Activated naive CD8-positive, alpha-beta T cell treated with anti-CD3 and anti-CD28 coated beads, Interleukin-2, amount 50 U/mL, for 24 hours (primary cell): ENCODE measurements at places on chromosomes 12 and 14.

- DNase-seq: no peak
Observed at GRCh38 chr12:93667672-93668071, 9.5 kb upstream of the CRADD start.

- no peak for DNase-seq
Observed at GRCh38 chr12:7695566-7696197, at the start of gene GDF3. Gene GDF3 (minus strand): TSS chr12:7695775. CDS start chr12:7695728, 47 bp downstream.

DNA sequence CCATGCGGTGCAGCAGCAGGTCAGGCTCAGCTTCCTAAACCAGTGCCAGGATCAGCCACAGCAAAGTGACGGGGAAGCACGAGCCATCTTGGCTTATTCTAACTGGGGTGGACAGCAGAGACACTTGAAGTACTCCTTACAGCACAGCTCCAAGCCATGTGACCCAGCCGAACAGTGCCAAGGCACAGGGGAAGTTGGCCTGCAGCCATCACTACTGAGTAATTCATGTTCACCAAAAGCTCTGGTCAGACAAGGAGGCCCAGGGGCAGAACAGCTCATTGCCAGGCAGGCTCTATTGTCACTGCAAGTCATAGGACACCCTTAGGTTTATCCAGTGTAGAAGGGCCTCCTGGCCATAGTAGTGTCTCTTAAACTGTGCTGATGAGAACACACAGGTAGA is 23.4 kb upstream of the SLC35F4 start:
- DNase-seq: no peak

GRCh38 chr14:95233702-95234241 is 76.4 kb upstream of the DICER1 start:
- DNase-seq: no peak

DNA sequence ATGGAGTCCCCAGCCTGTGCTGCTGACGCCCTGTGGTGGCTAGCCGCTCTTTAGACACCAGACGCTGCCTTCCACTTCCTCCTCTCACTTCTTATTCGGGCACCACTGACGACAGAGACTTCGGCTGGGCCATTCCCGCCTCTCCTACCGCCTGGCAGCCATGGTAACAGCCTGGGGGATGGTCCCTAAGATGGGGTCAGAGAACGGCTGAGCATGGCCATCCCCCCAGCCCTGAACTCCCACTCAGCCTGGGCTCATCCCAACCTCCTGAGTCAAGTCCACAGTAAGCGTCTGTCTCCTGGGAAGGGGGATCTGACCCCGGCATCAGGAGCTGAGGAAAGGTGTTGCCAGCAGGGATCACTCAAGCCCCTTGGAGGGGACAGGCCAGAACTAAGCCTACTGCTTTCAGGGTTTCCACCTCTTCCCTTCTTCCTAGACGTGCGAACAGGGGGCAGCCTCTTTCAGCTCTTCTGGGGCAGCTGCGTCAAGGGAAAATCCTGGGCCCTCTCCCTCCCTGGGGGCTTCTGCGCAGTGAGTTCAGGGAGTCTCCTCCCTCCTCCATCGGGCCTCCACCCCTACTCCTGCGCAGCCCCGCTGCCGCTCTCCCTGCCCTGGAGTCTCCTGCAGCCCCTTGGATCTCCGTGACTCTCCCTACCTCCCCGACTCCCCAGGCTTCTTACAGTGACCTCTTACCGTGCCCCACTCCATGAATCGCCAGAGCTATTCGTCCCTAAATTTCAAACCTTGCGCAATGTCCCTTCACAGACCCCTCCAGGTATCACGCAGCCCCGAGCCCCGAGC is 643 bp upstream of the TAMALIN start:
- DNase-seq: peak; percentile 33

- no peak for DNase-seq
Observed at GRCh38 chr14:101351769-101352168, 209.5 kb upstream of the DIO3 start.

- no peak for DNase-seq
Observed at GRCh38 chr14:96987086-96987474, 189.9 kb downstream of the VRK1 start.

- no peak for DNase-seq
Observed at GRCh38 chr14:81519200-81520011, 14.2 kb downstream of the SEL1L start.

DNA sequence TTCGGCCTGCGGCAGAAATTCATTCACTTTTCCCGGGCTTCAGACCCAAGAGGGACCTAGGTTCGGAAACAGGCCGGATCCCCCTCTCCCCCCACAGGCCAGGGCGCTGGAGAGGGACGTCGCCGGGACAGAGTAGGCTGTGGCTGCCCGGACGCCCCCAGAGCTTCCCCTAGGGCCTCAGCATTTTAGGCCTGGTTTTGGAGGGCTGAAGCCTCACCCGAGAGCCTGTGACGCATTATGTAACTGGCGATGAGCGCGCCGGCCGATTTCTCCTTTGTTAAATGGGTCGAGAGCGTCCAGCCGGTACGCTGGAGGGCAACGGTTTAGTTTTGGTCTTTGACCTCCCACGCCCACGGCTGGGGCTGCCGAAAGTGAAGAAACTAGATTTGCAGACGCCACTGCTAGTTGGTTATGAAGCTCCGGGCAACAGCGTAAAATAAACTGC is 657 bp downstream of the PEBP1 start:
- peak; percentile 50 for DNase-seq

GRCh38 chr14:55332654-55333570 is 61.7 kb downstream of the FBXO34 start:
- no peak for DNase-seq

- no peak for DNase-seq
Observed at GRCh38 chr14:95829321-95829720, 47.3 kb upstream of the TUNAR start.

DNA sequence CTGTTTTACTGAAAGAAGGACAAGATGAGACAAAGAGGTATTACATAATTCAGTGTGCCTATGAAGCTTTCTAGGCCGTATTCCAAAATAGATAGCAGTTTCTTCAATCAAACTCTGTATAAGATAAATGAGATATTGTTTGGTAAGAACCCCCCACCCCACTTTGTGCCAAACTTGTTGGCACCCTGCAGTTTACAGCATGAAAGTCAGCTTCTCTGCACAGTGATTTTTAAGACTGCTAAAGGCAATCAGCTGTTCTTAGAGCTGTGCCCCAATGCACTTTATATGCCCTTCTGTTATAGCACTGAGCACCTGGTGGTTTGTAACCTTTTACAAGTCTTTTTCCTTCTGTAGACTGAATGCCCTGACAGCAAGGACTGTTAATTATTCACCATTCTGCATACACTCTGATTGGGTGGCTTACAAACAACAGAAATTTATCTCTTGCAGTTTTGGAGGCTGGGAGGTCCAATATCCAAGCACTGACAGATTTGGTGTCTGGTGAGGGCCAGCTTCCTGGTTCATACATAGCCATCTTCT is 76.7 kb downstream of the ANO4 start:
- no peak for DNase-seq

GRCh38 chr14:78152201-78153063 is 17.7 kb upstream of the NRXN3 start:
- no peak for DNase-seq

DNA sequence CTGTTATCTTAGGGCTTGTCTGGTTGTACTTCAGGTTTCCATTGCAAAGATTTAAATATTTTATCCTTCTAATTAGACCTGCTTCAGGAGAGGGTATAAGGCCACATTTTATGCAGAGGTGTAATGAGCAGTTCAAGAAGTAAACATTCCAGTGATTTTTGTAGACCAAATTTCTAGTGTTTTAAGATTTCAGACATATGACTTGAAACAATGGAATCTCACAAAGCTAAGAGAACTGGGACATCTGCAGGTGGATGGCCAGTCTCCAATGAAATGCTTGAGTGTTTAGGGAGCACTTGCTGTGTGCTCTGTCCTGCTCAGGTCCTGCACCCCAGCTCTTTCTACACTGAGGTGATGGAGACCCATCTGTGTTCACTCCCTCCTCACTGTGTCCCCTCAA is 7.9 kb downstream of the C14orf132 start:
- no peak for DNase-seq

DNA sequence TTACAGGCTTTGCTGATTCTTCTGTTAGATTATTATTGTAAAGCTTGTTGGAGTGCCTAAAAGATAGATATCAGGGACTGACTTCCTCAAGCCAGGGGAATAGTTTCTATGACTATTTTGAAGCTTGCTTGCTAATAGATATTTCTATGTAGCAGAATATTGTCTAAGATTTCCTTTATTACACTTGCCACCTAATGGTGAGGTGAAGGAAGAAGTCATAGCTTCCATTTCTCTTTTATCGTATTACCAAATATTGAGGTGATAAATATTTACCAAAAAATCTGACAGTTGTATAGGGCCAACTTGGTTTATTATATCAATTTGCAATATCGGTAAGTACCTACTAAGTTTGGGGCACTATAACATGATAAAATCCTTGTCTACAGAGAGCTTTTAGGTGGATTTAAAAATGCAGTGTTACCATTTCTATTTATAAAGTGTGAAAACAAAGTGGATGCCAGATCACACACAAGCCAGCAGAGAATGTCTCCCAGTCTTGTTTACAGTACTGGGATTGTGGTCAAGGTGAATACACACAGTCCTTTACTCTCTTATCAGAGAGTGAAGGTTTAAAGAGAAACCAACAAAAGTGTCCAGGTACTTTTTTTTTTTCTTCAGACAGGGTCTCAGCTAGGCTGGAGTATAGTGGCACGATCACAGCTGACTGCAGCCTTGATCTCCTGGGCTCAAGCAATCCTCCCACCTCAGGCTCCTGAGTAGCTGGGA is 137.9 kb downstream of the IGF1 start:
- DNase-seq: no peak

GRCh38 chr14:99921425-99921824 is 128.2 kb downstream of the EML1 start:
- DNase-seq: no peak

DNA sequence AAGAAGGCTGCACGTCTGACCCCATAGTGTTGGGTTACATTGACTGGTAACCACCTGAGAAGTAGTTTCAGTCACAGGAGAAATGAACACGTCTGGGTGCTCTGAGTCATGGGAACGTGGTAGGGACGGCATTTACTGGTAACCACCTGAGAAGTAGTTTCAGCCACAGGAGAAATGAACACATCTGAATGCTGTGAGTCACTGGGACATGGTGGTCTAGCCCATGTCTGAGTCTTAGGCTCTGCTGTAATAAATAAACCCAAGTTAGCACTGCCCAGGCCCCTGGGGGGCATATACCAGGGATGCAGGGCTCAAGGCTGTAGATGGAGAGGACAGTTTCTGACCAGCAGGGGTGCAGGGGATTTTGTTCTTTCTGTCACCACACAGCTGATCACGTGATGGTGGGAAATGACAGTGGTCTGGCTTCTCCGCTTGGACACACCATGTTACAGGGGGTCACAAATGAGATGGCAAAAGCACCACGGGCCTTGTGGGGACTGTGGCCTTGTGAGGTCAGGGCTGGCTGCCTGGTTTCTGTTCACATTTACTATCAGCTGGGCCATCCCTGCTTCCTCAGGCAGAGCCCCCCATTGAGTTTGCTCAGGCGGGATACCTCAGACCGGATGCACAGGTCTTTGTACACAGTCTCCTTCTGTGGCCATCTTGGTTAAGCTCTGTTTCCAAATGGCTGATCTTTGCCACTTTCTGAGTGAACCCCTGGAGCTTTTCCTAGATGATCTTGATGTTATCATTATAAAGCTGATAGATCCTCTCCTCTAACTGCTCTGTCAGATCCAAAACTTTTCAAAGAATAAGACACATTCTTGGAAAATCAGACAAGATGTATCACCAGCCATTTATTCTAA is 9.8 kb upstream of the C12orf42 start:
- peak; percentile 57 for DNase-seq

- no peak for DNase-seq
Observed at GRCh38 chr14:21073921-21074320, 3.8 kb downstream of the ARHGEF40 start.

- no peak for DNase-seq
Observed at GRCh38 chr12:104910196-104910840, 47.8 kb downstream of the SLC41A2 start.

DNA sequence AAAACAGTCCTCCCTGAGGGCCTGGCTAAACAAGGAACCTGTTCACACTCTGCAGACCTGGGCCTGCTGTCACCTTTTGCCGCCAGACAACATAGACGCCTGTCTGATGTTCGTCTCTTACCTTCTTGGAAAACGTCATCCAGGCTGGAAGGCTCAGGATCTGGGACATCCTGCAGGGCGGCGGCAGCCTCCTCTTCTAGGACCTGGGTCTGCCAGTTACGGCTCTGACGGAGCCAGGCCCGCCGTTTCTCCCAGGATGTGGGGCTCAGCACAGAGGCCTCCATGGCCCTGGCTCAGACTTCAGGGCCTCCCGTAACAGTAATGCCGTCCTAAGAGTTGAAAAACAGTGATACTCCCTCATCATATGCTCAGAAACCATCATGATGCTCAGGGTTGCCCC is 10.3 kb downstream of the TESPA1 start:
- no peak for DNase-seq

- no peak for DNase-seq
Observed at GRCh38 chr12:46388427-46389021, 16.0 kb upstream of the SLC38A2 start.

GRCh38 chr14:69246331-69246730 is 13.6 kb upstream of the GALNT16 start:
- DNase-seq: no peak

DNA sequence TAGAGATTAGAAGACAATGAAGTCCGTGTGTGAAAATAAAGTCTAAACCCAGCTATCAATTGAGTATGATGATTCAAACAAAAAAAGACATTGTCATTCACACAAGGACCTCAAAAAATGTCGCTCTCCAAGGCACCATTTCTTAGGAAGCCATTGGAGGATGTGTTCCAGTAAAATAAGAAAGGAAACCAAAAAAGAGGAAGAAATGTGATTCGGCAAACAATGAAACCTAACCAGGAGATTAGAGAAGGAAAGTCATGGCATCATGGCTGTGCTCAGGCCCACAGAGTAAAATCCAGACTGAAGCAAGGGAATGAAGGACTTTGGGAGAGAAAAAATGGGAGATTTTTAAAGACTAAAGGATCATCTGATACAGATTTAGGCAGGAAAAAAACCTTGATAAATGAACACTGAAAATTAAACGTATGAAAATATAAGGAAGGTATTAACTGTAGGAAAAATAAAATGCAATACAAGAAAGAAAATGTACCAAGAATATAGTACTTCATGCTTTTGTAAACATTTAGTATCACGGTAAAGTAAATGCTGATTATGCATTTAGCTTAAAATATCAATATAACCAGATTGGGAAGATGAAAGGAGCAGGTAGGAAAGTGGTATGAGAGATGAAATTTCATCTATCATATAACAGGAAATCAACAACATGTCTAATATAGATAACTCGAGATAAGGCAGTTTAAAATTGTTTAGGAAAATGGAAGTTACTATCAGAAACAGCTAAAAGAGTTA is 38.2 kb upstream of the MTHFD1 start:
- DNase-seq: no peak

- DNase-seq: no peak
Observed at GRCh38 chr12:82523996-82524395, 162.7 kb upstream of the TMTC2 start.
